ENCODE measurements at places on chromosomes 12 and 14.

DNA sequence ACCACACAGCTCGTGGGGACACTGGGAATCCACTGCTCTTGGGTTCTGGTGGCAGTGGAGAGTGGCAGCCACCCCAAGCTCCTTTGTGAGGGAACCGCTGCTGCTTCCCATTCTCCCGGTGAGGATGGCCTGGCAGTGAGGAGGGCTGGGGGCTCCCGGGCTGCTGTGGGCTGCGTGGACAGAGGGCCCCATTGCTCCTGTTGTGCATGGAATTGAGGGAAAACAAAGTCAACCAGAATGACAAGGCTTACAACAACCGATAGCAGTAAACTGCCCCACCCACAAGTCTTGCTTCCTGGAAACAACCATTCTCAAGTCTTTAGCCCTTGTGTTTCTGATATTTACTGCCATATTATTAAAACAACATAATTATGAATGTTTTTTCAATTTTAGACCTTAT, 32.1 kb downstream of the TMTC1 start:
- DNase-seq, result no peak

- DNase-seq, result no peak
Observed at GRCh38 chr12:122006186-122006926, 15.3 kb upstream of the BCL7A start.

DNA sequence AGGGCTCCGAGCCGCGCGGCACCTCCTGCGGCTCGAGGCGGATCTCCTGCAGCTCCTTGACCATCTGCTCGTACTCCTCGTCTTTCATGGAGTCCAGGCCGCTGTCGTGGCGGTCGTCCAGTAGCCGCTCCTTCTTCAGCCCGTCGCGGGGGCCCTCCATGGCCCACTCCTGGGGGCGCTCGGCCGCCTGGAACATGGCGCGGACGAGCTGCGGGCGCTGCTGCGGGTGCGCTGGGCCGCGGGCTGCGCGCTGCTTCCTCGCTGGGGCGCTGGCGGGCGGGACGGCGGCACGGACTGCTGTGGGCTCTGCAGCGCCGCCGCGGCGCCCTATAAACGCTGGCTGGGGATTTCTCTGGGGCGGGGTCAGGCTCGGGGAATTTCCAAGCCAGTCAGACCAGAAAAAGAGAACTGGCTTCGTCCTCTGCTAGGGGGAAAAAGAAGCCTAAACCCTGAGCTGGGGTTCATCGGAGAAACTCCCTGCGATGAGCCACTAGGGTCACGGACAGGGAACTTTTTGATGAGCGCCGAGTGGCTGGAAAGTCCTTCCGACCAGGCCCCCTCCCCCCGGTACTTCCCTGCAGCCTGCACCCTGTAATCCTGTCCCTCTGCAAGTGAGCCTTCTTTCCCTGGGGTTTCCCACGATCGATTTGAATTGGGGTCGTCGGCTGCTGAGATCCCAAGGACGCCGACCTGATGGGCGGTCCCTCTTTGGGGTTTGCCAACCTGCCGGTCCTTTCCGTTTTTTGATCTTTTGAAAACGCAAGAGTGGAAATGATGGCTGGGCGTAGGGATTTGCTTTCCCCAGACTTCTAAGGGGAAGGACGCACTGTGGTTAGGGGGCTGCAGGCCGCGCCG, at the start of gene NFKBIA:
TSS of gene NFKBIA (minus strand) at position 301 of the 855 bp plus-strand sequence. CDS start at position 196, 105 bp downstream.
- DNase-seq, result peak; percentile 91

DNA sequence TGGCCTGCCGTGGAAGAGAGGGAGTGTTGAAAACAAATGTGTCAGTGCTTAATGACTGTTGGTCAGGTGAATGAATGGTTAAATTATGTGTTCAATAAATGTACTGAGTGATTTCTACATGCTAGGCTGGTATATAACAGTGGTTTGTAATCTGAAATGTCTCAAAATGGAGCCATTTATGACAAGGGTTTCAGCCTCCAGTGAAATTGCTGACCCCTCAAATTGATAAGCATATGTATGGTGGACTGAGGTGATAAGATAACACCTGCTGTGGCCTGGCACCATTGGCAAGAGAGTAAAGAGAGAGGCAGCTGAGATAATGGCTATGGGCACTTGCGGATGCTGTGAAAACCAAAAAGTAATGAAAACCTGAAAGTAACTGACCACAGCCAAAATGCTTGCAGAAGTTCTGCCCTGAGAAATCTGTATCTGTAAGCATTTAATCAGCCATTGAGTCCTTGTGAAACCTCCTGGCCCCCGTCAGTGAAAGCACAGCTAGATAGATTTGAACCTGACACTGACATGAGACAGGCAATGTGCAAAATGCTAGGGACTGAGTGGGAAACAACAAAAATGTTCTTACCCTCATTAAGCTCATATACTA, 1.4 kb upstream of the BCAT1 start:
- no peak for DNase-seq

- DNase-seq, result no peak
Observed at GRCh38 chr12:122880668-122881067, 15.3 kb downstream of the VPS37B start.

- no peak for DNase-seq
Observed at GRCh38 chr14:54050759-54051158, 94.1 kb upstream of the BMP4 start.

DNA sequence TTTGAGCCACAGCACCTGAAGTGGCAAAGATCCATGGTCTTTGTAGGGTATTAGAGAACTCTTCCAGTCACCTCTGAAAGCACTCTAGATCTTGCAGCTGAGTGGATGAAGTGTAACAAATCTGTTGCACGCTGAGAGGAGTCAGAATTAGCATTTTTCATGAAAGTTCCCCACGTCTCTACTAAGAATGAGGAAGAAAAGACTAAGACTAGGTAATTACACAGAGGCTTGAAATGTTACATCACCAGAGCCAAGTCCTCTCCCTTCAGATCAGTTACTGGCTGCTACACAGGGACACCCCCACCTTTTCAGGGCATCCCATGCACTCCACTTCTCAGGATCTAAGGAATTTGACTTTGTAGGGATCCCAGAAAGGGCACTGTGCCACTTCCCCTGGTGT, 98.6 kb upstream of the FKBP4 start:
- no peak for DNase-seq

GRCh38 chr14:96688629-96689028, 108.6 kb upstream of the VRK1 start:
- no peak for DNase-seq

DNA sequence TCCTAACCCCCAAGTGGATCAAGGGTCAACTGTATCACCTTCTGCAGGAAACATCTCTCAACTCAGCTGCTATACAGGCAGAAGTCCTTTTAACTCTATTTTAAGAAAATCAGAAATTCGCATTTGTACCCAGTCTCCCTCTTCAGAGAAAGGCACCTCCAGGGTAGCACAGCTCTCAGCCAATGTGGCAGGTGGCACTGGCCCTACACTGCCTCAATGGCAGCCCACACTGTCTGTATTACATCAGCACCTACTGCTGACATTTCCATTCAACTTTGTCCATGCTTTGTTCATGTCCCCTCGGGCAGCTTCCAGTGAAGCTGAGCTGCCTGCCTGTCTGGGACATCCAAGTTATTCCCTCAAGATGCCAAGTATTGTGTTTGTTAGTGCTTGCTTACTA, 8.8 kb downstream of the SPTSSA start:
- DNase-seq, result no peak

- DNase-seq, result no peak
Observed at GRCh38 chr12:94374124-94374523, 85.5 kb downstream of the CEP83 start.

DNA sequence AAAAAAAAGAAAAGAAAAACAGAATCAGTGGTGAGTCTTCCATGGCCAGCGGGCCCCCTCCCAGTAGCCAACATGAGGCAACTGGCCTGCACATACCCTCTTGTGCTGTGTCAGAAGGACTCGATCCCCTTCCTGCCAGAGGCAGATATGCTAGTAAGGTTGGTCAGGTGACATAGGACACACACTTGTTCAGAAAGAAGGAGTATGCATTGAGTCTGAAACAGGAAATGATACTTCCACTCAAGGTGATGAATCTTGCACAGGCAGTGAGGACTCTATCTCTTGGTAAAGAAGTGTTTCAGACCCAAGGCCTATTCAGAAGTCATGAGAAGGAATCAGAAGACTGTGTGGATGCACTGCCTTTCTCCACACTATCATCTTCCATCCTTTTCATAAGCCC, 269.7 kb upstream of the FAR2 start:
- no peak for DNase-seq

DNA sequence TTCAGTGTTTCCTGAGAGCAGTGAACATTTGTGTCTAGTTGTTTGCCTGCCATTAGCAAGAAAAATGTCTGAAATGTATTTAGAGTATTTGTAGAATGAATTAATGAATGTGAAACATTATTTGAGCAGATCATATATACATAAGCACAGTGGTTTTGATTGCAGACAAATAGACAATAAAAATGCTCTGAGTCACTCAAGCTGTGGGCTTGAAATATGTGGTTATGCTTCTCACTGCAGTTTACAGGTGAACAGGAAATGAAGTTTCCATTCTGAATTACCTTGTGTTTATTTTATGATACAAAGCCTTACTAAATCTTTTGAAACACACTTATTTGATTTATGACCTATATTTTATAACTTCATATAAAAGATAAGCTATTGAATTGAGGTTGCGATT, 827.7 kb downstream of the TMTC2 start:
- no peak for DNase-seq

- DNase-seq, result no peak
Observed at GRCh38 chr14:80805136-80805535, 136.4 kb downstream of the CEP128 start.

GRCh38 chr12:73935817-73936216, 601.8 kb upstream of the ATXN7L3B start:
- DNase-seq, result no peak

DNA sequence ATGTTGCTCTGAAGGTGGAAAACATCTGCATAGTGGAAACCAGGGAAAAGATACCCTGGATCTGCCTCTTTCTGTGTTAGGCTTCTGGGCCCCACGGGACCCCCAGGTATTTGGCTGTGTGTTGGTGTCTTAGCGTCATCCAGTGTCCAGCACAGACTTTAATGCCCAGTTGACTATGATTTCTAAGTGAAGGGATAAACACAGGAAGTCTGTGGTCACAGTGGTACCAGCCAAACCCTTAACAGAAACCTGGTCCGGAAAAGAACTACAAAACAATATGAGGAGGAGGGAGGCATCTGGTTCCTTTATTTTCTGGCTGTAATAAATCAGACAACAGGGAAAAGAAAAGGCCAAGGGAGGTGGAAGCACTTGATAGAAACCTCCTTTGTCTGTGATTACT, 56.4 kb downstream of the CMKLR1 start:
- DNase-seq, result no peak

DNA sequence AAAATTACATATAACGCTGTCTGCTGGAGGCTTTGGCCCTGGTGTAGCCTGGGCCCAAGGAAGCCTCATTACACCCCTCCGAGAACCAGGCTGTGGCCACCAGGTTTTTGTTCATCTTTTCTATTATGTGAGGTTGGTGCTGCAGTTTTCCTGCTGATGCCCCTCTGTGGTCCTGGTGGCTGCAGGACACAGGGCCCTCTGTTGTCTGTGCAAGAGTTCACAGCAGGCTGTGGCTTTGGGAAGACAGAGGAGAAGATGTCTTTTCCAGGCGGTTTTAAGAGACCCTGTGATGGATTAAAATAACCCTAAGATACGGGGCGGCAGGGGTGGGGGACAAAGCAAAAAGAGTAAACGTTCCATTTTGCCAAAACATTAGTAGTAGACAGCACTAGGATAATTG, 121.5 kb downstream of the ADGRD1 start:
- no peak for DNase-seq

GRCh38 chr12:77855548-77855947, 24.9 kb downstream of the NAV3 start:
- DNase-seq, result no peak

Data from left forelimb (tissue), 1 donor.